ENCODE measurements at places on chromosomes 6 and 20.

DNA sequence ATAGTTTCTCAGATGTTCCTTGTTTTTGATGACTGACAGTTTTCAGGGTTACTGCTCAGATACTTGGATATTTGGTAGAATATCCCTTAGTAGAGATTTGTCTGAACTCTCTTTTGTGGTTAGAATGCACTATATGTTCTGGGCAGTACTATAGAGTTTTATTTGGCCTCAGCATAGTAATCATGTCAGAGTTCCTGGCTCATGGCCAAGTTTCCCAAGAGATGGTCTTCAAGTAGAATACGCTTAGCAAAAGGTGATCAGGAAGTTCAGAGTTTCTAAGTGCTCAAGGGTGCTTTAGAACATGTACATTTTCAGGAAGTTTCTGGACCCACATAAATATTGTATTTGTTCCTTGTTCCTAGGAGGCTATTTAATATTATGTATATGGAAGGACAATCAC, 1209.7 kb upstream of the GJE1 start:
- no peak for DNase-seq

GRCh38 chr6:2209226-2209809, 36.1 kb downstream of the GMDS start:
- peak; percentile 43 for DNase-seq

DNA sequence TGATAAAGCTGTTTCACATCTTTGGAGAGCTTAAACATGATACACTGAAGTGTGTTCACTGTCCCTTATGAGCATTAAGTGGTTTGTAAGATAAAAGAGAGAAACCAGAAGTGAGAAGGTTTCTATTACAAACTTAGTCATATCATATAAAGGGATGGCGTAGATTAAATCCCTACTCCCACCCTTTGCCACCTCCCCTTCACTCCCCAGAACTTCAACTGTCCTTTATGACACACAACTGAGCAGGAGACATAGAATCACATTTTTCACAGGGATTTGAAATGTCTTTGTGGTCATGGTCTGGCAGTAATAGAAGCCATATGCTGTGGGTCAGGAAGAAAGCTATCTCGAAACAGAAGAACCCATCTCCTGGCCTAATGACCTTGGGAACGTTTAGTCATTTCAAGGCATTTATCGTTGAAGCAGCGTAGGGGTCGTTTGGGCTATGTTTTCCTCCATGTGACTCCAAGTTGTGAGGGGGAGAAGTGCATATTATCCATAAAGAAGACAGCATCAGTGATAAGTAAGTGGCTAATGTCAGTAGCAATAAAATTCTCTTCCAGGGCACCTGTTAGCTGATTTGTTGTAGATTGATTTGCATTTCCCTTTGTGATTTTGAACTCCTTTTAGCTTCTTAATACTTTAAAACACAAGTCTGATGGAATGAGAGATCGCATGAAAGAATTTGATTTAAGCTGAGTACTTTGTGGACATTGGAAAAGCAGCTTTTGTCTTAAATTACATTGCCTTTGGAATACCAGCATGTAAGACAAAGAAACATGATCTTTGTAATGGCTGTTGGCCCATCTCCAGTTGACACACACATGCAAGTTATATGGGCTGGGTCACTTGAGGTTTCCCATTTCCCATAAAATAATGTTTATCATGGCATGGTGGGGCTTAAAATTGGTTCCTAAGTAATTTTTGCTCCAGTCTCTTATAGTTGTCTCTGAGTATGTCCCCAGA, 501.5 kb upstream of the FLRT3 start:
- DNase-seq, result peak; percentile 79

- DNase-seq, result no peak
Observed at GRCh38 chr20:38108986-38109541, 56.0 kb downstream of the TGM2 start.

DNA sequence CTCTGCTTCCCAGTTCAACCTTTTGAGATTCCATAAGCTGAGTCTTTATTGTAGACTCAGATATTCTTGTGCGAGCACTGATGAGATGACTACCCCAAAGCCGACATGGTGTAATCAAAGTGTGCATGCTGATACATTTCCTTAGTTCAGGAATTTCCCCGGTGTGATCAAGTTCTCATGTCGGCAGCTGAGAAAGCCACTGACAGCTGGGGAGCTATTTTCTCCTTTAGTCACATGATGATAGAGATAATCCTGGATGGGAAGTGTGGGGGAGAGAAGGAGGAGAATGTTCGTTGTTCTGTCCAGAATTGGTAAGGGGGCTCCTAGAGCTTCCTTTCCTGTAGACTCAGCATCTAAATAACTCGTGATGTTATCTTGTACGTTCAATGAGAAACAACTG, 7.7 kb upstream of the CAP2 start:
- peak; percentile 49 for DNase-seq

GRCh38 chr20:22531756-22532155, 52.6 kb downstream of the FOXA2 start:
- DNase-seq, result no peak

- DNase-seq, result no peak
Observed at GRCh38 chr6:105872249-105872648, 213.9 kb upstream of the PRDM1 start.

DNA sequence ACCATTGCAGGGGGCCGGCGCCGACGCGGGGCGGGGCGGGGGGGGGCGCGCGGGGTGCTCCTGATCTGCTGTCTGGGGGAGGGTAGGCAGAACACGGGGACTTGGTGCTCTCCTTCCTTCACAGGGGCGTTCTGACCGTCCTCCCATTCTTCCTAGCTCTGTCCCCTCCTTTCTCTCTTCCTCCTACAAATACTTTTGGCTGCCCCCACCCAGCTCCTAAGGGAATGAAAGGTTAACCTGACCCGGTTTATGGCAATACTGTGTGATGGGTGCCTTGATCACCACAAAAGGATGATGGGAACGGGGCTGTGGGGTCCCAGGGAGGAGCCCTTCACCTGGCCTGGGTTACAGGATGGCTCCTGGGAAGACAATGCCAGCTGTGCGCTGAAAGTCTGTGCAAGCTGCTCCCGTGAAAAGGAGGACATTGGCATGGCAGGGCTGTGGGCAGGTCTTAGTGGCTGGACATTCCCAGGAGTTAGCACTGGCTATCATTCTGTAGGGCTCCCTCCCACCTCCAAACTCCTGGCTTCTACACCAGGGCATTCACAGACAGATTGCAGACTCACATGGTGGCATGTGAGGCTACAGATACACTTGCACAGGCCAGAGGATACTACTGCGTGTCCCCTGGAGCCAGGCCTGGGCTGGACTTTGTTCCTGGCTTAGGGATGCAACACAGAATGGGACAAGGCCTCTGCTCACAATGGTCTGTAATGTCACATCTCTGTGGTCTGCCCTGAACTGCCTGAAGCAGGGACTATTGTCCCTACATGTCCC, 1.9 kb upstream of the TPD52L2 start:
- DNase-seq, result no peak

DNA sequence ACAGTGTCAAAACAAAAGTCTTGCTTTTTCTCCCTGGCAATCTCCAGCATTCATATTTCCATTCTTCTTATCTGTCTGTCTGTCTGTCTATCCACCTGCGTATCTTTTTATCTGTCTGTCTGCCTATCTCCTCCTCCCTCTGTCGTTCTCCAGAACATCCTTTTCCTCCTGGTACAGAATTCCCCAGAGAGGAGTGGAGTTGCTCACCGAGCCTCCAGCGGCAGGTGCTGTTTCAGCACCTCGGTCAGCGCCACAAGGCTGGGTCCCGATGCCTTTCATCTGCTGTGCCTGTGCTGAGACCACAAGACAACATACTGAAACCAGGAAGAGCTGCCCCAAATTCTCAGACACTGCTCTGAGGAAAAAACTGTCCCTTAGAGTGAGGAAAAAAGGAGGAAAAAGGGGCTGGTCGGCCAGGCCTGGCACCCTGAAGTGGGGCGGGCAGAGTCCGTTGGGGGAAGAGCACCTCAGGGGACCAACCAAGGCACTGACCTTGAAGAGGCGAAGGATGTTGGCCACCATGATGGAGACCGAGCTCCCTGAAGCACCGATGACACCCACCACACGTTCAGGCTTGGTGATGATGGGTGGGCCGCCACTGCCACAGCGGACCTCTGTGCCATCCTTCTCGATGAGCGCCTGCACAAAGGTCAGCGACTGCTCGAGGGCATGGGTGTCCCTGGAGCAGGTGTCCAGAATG, 13.3 kb downstream of the GRM4 start:
- DNase-seq, result peak; percentile 80

- no peak for DNase-seq
Observed at GRCh38 chr6:33347816-33348215, 30.3 kb upstream of the ZBTB22 start.

GRCh38 chr6:30127238-30128093, 8.5 kb upstream of the TRIM40 start:
- DNase-seq, result no peak

DNA sequence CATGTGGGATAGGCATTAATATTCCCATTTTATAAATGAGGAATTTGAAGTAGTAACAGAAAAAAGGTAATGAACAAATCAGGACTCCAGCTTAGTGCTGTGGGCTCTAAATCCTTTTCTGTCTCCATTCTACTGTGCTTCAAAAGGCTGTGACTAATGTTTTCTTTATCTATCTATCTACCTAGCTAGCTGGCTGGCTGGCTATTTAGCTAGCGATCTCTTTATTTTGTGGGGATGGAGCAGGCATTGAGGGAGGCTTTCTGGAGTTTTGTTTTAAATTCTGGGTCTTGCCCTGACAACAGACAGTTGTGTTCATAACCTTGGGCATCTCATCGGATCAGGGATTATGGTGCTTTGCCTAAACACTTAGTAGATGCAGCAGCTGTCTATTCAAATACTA, 139.2 kb downstream of the SOX4 start:
- no peak for DNase-seq

DNA sequence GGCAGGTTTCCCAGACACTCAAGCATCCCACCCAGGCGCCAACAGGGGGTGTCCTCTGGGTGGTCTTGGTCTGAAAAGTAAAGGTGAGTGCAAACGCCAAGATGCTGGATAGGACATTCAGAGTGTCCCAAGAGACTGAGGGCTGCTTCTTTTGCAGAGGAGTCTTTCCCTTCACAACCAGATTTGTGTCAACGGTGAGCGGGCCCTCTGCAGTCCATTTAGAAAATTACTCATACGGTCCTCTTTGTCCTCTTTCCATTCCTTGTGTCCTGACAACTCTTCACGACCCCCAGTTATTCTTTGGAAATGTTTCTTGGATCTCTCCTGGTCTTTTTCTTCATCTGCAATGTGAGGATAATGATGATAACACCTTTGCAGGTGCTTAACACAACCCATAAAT, 257.8 kb downstream of the CDC5L start:
- DNase-seq, result no peak

- no peak for DNase-seq
Observed at GRCh38 chr6:20839630-20840029, 305.4 kb downstream of the CDKAL1 start.

DNA sequence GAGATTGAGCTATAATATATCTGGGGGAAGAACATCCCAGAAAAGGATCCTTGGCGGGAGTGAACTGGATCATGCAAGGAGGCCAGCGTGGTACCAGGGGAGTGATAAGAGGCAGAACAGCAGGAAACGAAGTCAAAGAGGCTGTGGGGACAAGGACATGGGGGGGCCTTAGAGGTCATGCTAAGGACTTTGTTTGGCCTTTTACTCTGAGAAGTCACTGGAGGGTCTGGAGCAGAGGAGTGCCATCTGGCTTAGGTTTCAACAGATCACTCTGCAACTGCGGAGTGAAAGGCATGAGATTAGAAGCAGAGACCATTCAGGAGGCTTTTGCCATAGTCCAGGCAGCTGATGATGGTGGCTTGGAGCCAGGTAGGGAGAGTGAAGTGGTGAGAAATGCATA, 24.3 kb downstream of the MRAP2 start:
- peak; percentile 37 for DNase-seq

GRCh38 chr6:168884646-168885086, 369.0 kb downstream of the THBS2 start:
- DNase-seq, result peak; percentile 20

DNA sequence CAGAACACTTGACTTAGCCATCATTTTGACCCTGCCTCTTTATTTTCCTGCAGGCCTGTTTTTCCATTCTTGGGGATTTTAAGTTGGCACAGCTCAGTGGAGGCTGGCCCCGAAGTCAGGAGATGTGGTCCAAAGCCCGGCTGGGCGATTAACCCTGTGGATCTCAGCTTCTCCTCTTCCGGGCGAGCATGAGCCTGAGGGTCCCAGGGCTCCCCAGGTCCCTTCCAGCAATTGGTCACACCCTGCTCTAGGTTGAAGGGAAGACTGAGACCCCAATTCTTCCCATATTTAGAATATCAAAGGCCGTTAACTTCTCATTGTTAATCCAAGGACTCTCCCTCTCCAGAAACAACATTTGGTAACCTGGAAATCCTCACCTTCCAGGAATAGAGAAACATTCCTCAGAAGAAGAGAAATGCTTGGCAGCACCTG, 2.3 kb downstream of the THBS2 start:
- DNase-seq, result no peak

GRCh38 chr20:17663040-17663399, 19.0 kb downstream of the RRBP1 start:
- DNase-seq, result no peak

GRCh38 chr6:148430897-148431296, 88.3 kb downstream of the SASH1 start:
- DNase-seq, result peak; percentile 24

GRCh38 chr20:46901638-46902037, 7.0 kb downstream of the EYA2 start:
- peak; percentile 21 for DNase-seq

DNA sequence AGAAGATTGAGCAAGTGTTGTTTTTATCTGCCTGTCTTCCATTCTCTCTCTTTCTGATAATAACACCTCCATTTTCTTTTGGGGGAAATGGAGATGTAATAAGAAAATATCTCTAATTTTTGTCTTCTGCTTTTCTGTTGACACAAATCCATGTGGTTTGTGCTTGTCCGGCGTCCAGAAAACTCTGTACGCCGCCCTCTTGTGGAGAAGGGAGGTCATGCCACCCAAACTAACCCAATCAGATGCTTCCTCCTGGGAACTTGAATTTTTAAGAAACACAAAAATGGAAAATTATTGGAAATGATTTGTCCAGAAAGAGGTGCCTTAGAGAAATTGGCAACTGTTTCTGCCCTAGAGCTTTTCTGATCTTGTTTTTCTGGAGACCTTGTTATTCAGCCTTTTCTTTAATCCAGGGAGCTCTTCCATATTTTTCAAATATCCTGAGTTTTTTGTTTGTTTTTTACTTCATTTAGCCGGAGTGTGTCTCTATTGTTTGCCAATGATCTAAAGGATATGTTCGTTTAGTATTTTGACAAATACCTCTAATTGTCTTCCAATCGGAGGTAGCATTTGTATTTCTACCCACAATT, 17.8 kb upstream of the FNDC1 start:
- DNase-seq, result peak; percentile 21

- DNase-seq, result peak; percentile 43
Observed at GRCh38 chr6:56902641-56903464, 52.1 kb upstream of the BEND6 start.

Measured in NCI-H2171 treated with DMSO at 0.1 percent for 48 hours (cell line).